ENCODE measurements at places on chromosomes 5 and 9.
A peak's percentile ranks its signal among the peaks of the same experiment; 100 is the strongest.

DNA sequence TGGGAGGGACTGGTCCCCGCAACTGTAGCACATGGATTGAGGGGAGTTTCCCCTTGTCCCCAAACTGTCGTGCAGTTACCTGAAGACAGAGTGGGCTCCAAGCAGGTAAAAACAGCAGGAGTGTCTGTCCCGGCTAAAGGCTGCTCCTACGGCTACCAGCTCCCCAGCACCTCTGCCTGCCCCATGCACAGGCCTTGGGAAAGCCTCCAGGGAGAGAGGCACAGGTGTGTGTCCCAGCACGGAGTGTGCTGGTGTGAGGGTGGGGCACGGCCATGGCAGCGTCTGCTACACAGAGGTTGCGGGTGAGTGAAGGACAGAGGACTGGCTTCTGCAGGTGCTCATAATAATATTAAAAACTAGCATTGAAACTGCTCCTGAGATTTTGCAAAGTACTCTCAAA is 30.4 kb downstream of the STC2 start:
- no peak for DNase-seq

GRCh38 chr9:3241290-3241689 is 284.5 kb downstream of the RFX3 start:
- peak; percentile 17 for DNase-seq

DNA sequence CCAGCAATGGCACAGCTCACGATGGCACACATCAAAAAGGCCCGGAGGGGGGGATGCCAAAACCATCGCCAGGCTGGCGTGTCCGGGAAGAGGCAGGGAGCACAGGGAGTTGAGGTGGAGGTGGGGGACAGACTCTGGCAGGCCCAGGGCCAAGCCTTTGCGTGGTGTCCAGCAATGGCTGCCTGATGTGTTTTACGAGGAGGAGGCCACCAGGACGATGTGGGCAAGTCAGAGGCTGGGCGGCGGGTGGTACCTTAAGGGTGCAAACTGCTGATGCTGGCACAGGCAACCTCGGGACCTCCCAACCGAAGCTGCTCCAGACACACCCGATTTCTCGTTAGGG is 4.7 kb downstream of the VAV2 start:
- DNase-seq: no peak

DNA sequence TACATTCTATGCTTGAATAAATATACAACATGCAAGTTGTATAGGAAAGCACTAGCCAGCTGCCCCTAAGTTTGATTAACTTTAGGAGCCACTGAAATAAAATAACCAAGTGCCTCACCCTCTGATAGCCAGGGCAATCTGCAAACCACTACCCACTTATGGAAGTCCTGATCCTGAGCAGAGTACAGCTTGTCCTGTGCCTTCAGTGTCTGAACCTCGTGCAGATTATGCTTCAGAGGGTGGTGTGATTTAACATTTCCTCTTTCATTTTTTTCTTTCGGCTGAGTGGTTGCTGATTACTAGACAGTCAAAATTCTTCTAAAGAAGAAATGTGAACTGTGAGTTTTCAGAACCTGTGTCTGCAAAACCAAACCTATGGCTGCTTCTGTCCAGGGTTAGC is 327.7 kb downstream of the PIK3R1 start:
- DNase-seq: no peak

- no peak for DNase-seq
Measured at GRCh38 chr5:95114305-95114704, 170.6 kb downstream of the MCTP1 start.

GRCh38 chr5:80884086-80884813 is 75.9 kb upstream of the RASGRF2 start:
- no peak for DNase-seq

DNA sequence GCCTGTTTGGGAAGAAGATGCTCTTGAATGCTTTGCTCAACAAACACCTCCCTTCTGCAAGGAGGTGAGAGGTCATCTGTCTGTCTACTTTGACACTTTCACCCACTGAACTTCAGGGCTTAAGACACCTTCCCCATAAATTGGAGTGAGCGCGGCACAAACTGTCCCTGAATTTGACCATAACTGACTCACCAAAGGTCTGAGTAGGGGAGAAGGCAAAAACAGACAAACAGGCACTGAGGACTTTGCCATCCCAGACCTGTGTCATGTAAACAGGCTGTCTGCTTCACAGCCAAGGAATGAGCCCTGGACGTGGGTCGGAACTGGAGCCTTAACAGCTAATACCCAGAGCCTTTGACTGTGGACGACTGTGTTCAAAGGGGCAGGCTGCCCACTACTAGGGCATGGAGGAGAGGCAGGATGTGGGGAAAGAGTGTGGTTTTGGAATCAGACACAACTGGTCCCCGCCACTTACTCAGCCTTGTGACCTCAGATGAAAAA is 320.9 kb upstream of the KLF4 start:
- DNase-seq: no peak

DNA sequence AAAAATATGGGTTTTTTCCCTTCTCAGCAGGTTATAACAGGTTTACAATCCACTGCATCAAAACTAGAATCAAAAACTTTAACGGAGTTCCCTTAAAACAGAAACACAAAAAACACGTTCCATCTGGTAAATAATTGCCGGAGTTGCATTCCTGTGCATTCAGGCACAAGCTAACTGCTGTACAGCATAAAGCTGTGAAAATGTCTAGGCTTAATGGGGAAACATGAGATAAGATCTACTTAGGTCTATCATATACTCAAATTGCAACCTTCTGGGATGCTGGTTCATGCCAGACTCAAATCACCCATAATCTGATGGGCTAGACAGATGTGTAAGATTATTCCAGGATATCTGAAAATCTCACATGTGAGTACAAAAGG is 265.3 kb downstream of the DOCK8 start:
- peak; percentile 58 for DNase-seq

DNA sequence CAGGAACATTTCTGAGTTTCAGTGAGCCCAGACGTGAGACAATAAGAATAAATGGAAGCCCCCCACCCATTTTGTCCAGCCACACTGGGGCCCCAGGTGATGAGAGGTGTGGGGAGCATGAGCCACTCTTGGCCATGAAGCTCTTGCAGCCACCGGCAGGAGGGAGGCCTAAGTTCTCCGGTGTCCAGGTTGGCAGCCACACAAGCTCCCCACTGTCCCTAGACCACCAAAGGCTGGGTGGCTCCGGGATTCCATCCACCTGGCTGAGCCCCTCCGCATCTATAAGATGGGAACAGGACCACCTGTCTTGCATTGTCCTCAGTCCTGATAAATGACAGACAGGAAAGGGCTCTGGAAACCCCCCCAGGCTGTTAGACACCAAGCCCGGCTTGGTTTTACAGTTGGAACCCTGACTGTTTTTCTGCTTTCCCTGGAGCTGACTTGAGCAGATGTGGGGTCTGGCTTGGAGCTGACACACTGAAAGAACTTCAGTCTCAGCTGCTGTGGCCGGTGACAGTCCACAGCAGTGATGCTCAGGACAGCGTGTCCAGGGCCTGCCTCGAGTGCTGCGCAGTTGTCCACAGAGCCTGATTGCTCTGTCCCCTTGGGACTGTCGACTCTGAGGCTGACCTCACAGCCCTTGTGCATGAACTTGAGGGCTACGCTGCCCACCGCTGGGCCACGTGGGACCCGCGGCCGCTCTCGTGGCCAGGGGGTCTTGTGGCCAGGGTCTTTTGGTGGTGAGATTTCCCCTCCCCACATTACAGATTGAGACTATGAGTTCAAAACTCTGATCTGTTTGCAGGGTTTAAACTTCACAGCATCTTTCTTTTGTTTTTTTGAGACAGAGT is 74.8 kb downstream of the PSMB7 start:
- DNase-seq: no peak

DNA sequence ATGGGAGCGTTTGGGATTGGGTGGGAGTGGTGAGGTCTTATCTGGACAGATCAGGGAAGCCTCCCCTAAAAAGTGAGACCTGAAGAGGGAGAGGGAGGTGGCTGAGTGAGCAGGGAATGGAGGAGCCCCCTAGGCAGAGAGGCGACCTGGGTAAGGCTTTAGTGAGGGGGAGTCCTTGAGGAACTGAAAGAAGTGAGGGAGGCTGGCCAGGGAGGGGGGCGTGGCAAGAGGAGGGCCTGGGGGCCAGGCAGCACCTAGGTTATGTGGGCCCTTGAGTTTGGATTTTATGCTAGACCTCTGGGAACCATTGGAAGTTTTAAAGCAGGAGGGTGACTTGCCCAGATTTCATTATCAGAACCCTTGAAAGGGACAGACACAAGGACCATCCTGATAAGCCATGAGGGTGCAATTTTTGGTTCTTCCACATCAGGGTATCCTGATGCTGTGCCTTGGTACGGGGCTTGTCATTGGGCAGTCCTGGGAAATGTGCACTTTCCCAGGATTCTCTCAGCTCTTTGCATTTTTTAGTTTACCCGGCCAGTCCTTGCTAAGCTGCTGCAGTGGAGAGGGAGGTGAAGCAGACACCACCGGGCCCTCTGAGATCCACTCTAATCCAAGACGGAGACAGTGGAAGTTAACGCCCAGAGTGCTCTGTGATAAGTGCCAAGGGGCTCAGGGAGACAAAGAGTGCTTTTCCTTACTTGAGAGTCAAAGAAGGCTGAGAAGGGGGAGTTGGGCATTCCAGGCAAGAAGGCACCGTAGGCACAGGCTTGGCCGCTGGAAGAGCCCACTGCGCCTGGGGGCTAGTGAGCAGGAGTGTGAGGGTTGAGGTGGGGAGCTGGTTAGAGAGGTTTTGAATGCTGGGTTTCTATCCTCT is 16.1 kb downstream of the GSN start:
- no peak for DNase-seq

- peak; percentile 93 for DNase-seq
Measured at GRCh38 chr5:123036391-123037103, at the start of gene PPIC. Gene PPIC (minus strand): TSS chr5:123036725. CDS start chr5:123036625, 100 bp downstream.

DNA sequence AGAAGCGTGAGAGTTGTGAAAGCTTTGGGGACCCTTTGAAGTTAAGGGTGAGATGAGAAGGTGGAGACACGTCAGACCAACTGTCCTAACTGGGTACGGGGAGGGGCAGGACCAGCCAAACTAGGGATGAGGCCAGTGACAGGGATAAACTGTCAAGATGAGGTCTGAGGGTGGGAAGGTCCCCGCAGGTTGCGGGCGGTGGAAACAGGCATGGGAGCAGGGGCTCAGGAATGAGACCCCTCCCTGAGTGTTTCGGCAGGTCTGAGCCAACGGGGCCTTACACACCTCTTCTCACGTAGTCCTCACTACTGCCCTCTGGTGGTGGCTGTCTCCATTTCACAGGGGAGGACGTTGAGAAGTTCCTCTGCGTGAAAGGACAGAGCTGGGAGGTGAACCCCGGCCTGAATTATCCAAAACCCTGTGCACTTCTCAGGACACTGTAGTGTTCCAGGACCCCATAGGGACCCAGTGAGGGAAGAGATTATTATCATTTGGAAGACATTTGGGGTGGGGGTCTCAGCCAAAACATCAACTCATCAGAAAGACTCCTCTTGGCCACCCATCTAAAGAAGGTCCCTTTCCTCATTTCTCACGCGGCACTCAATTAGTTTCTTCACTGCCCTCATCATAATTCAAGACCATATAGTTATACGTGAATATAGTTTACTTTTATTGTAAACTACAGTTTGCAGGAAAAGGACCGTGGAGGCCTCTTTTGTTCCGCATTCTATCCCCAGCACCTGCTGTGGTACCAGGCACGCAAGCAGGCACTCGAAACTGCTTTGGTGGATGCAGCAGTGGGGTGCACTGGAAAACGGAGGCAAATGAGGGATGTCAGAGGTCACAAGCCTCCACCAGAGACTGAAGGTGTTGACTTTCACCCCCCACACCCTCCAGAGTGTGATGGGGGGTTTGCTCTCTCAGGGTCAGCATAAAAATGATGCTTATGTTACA is 21.7 kb upstream of the NANS start:
- DNase-seq: peak; percentile 55

- no peak for DNase-seq
Measured at GRCh38 chr5:154046486-154046885, 7.7 kb downstream of the MFAP3 start.

DNA sequence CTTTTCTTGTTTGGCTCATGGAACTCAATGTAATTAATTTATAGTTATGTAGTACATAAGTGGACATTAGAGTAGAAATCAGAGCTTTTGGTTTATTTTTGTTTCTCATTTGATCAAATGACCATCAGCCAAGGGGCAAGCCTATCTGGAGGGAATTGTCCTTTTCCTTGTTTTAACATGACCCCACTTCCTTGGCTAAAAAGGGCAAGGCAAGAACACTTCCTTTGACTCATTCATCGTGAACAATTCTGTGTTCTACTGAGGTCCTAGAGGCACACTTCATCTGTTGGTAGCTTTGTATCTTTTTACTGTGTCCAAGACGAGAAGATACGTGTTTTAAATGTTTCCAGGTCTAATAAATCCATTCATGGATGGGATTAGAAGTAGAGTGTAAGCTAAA is 148.9 kb downstream of the ARHGEF28 start:
- no peak for DNase-seq

DNA sequence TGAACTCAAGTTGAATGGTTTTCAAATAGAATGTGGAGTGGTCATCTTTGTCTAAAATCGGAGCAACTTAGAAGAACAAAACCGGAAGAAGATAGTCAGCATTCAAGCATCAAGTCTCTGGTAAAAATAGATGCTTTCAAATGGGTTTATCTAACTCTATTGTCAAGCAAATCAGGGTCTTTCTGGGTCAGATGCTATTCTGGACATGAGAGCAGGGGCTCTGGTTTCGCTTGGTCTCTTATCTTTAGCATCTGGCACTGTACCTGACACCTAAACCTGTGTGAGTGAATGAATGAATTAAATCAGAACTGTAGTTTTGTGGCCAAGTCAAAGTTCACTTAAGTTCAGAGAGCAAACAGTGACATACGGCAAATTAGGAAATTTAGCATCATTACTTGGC is 173.5 kb downstream of the SLIT3 start:
- no peak for DNase-seq

DNA sequence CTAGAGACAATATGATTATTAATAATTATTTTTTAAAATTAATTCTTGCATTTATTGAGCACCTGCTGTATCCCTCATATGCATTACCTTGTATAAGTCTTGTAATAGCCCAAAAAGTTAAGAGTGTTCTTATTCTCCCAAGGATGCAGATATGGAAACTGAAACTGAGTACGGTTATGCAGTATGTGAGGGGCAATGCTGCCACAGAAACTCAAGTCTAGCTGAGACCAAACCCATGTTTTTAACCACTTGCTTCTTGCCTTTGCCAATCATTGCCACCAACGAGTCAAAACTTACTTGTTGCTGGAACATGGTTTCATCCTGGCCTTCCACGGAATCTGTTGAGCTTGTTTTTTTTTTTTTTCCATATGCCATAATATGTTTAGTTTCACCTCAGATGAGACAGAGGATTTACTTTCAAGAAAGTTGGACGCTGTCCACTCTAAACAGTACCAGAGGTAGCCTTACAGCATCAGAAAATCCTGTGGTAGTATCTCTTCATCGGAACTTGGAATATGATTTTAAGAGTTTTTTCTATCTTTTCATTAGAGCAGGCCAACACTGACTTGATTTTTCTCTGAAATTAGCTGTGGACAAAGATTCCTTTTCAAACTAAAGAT is 27.9 kb downstream of the DOCK8 start:
- no peak for DNase-seq

DNA sequence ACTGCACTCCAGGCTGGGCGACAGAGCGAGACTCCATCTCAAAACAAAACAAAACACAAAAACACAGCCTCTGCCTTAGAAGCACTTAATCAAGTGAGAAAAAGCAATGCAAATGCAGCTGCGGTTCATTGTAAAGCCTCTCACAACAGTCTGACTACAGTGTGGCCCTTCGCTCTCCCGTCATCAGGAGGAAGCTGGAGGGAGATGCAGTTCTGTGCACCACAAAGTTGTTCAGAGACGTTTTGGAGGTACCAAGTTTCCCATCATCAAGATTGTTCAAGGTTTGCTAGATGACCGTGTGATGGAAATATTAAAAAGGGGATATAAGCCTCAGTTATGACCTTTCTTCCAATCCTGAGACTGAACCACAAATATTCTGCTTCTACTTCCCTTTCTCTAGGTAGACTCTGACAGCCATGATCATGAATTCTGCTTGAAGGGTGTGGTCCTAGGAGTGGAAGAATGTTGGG is 40.9 kb downstream of the SEC61B start:
- no peak for DNase-seq

All from right kidney (tissue), 9 donors.